ENCODE measurements at places on chromosomes 2 and 18.

DNA sequence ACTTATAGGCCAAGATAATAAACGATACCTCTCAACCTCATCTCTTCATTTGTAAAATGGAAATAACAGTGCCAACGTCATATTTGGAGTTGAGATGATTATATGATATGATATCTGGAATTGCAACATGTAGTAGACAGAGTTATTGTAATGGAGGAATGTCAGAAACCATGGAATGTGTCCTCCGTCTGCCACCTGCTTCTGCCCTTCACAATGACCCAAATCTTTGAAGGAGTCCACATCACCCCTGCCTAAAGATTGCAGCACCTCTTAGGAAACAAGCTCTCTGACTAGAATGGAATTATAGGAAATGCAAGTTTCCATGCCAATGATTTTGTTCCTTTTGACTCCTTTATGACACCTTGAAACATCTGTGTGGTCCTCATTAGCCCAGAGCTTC, 14.9 kb downstream of the NR4A2 start:
- DNase-seq = no peak

GRCh38 chr2:187718092-187718491, 163.9 kb upstream of the TFPI start:
- no peak for DNase-seq

DNA sequence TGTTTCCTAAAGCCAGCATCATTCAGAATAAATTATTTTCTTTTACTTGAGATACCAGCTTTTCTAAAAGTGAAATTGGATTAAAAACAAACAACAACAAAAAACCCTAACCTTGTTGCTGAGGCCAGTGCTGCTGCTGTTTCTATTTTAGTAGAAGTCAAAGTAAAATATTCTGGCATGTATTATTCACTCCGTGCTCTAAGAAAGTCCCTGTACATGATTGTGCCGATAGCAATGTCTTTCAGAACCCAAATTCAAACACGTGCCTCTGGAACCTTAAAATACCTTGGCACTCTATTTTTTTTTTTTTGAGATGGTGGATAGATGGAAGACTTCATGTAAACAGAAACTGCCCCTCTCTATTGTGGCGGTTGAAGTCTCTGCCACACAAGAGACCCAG, 43.7 kb downstream of the TANC1 start:
- DNase-seq = no peak

DNA sequence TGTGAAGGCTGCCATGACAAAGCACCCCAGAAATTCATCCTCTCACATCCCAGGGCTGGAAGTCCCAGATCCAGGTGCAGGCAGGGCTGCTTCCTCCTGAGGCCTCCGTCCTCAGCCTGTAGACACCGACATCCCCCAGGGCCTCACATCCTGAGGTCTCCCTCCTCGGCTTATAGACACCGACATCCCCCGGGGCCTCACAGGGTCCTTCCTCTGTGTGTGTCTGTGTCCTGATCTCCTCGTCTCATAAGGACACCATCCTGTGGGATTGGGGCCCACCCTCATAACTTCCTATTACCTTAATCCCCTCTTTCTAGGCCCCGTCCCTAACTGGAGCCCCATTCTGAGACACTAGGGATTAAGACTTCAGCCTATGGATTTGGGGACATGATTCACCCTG, 92.0 kb upstream of the SNTG2 start:
- DNase-seq = no peak

GRCh38 chr2:112089375-112089774, 34.3 kb downstream of the TMEM87B start:
- no peak for DNase-seq

- DNase-seq = no peak
Observed at GRCh38 chr2:11140492-11140891, 14.8 kb upstream of the SLC66A3 start.

DNA sequence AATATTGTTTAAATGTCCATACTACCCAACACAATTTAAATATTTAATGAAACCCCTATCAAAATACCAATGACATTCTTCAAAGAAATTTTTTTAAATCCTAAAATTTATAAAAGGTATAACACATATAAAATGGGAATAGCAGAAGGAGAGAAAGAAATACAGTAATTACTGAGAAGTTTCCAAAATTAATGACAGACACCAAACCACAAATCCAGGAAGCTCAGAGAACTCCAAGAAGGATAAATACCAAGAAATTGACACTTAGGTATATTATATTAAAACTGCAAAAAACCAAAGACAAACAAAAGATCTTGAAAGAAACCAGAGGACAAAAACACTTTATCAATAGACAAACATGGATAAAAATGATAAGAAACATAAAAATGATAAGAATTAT, 101.1 kb downstream of the MEMO1 start:
- no peak for DNase-seq

DNA sequence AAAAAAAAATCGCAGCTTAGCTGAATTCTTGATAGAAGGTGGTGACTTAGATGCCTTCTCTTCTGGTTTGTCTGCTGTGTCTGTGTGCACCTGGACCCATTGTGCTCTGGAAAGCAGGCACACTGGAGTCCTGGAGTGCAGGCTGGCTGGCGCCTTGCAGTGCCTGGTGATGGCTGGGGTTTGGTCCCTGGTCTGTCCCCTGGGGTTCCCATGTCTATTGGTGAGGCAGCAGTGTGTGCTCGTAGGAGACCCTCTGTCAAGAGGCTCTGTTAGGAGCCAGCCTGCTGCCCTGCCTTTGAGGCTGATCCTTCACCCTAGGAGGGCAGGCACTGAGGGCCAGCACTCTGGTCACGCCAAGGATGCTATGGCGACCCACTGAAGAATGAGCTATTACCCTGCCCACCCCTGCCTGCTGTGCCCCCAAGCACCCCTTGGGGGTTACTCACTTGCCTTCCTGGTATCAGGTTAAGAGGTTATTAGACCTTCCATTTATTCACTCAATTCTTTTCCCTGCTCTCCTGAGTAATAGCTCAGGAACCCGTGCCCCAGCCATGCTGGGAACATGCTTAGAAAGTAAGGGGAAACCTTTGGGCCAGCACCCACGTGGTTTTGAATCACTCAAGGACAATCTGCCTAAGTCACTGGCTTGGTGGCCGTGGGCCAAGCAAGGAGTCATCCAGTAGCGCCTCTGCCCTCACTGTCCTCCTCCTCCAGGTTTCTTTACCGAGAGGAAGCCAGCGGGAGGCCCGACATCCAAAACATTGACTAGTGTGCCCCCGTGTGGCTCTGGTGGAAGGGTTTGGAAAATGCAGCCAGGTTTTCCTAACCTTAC, 284.5 kb downstream of the PRKCE start:
- no peak for DNase-seq

GRCh38 chr2:73979021-73979420, 5.7 kb upstream of the TET3 start:
- DNase-seq = peak; percentile 36

DNA sequence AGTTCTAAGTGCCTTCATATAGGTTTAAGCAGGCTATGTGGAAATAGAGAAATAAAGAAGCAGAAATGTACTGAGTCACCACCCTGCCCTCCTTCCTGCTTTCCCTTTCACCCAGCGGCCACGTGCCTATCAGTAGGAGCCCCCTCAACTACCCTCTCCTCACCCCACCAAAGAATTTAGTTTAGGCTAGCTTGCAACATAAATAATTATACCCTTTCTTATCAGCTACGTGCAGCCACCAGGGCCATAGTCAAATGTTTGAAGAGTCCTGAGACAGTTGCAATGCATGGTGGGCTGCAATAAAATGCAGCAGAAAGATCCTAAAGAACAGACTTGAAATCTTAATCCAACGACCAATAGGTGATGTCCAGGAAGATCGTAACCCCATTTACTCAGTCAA, 101.2 kb downstream of the RTP5 start:
- no peak for DNase-seq

- DNase-seq = no peak
Observed at GRCh38 chr2:12448846-12449505, 267.8 kb upstream of the TRIB2 start.

GRCh38 chr2:140654565-140654964, 1476.3 kb downstream of the LRP1B start:
- DNase-seq = no peak

- no peak for DNase-seq
Observed at GRCh38 chr2:164523009-164523408, 98.3 kb downstream of the GRB14 start.

- DNase-seq = no peak
Observed at GRCh38 chr2:25620077-25620476, 53.3 kb downstream of the DTNB start.

GRCh38 chr2:195488567-195488966, 168.5 kb upstream of the SLC39A10 start:
- no peak for DNase-seq

GRCh38 chr2:136214307-136215200, 96.6 kb upstream of the CXCR4 start:
- no peak for DNase-seq

DNA sequence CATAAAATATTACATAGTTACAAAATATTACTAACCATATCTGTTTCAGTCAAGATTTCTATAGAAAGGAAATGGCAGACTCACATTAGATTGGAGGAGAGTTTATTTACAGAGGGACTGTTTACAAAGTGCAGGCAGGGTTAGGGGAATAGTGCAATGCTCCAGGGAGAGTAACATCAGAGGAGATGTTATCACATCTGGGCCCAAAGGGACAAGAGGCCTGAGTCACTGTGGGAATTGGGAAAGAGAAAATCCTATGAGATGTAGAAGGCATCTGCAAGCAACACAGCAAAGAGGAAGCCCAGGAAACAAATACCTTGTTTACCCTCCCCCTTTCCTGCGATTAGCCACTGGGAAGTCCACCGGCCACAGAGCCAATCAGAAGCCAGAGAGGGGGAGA, 227.3 kb upstream of the TANK start:
- DNase-seq = no peak

DNA sequence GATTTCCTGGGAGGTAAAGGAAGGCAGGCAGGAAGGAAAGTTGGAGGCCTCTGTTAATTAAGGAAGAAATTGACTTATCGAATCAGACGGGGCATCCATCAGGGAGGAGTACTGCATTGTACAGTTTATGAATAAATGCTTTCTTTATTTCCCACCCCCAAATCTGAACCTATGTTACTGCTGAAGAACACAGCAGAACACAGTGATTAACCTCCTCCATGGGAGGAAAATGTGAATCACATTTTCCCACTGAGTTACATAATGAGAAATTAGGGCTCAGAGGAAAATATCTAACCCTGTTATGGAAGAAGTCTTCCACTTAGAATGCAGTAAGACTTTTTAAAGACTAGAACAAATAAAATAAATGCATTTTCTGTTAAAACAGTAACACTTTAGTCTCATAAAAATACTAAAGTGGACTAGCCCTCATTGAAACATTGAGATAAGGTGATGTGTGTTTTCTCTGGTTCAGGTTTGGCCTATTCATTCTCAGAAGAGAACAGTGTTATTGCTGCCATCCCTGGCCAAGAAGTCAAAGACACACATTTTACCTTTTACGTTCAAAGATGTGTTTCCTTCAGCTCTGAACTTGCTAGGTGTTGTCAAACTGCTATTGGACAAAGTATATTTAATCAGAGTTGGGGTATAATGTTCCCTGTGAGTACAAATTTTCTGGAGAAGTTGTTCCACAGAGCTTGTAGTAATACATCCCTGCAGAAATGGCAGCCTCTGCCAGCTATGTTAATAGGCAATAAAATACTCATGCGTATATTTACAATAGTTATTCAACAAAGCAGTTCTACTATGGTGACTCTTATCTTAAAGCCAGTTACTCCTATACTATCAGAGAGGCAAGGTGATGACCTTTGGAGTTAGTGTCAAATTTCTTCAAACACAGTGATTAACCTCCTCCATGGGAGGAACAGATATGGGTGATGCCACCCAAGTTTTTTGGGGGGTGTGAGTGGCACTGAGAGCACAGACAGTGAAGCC, 11.1 kb downstream of the DNAH6 start:
- no peak for DNase-seq

DNA sequence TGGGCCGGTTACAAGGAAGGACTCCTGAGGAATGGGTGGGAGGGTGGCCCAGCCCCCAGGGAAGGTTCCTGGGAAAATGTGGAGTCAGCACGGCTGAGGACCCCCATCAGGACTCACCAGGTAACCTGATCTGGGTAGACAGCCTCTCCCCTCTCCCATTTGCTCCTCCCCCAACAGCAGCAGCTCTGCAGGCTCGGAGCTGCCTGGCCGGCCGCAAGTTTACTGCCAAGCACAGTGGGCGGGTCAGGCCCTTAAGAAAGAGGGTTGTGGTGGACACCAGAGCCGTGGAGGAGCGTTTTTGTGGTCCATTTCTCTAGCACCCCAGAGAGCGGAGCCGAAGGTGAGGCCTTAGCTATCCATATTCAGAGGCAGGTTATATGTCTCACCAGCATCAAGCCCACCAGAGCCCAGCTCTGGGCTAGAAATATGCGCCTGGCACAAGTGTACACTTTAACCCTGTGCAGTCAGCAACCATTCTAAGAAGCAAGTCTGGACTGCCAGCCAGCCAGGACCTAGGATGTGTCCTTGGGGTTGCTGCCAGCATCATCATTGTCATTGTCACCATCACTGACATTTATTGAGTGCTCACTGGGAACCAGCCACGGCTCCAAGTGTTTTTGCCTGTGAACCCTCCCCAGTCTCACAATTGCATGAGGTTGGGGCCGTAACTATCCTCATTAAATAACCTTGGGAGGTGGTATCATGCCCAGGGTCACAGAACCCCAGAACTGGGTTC, 190.1 kb downstream of the KLHL29 start:
- DNase-seq = no peak

DNA sequence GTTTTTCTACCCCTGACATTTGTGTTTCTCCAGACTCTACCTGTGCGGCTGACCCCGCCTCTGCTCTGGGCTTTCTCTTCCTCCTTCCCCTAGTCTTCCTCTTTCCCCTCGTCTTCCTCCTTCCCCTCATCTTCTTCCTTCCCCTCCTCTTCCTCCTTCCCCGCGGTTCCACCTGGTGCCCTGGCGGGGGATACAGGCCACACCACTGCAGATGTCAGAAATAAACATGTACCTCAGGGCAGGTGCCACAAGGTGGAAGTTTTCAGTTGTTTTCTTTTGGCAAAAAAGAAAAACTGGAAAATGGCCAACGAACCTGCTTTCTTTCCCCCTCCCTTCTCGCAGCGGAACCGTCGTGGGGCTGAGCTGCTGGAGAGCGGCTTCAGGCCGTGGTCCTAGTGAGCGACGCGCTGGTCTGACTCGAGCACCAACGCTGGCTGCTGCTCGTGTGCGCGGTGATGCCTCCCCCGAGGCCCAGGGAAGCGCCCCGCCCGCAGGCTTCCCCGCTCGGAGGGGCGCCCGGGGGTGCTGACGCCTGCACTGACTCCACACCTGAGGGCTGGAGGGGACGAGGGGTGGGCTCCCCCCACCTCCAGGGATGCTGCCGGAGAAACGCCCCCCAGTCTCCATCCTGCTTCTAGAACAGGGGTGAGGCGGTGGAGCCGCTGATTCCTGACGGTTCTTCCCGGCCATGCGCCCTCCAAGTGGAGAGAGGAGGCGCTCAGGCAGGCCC, 83.7 kb upstream of the ZNF516 start:
- no peak for DNase-seq

GRCh38 chr2:159010963-159011362, 42.5 kb downstream of the TANC1 start:
- DNase-seq = no peak

GRCh38 chr2:167602122-167602521, 645.3 kb downstream of the STK39 start:
- DNase-seq = no peak

DNA sequence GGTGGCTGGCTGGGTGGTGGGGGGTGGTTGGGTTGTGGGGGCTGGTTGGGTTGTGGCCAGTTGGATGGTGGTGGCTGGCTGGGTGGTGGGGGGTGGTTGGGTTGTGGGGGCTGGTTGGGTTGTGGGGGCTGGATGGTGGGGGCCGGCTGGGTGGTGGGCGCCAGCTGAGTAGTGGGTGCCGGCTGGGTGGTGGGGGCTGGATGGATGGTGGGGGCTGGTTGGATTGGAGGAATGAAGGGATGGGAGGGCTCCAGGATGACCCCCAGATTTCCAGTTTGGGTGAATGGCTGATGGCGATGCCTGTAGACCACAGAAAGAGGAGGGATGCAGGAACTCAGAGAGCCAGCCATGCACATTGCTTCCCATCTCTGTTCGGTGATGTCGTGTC, 26.8 kb upstream of the GPR17 start:
- no peak for DNase-seq
